ENCODE measurements at places on chromosomes 16 and 17.

GRCh38 chr16:69107316-69107962 lies 2.0 kb downstream of the HAS3 start:
- no peak for DNase-seq

GRCh38 chr17:79072544-79072943 lies 2.1 kb upstream of the ENGASE start:
- no peak for DNase-seq

GRCh38 chr16:66150698-66151482 lies 215.6 kb upstream of the CDH5 start:
- DNase-seq: no peak

DNA sequence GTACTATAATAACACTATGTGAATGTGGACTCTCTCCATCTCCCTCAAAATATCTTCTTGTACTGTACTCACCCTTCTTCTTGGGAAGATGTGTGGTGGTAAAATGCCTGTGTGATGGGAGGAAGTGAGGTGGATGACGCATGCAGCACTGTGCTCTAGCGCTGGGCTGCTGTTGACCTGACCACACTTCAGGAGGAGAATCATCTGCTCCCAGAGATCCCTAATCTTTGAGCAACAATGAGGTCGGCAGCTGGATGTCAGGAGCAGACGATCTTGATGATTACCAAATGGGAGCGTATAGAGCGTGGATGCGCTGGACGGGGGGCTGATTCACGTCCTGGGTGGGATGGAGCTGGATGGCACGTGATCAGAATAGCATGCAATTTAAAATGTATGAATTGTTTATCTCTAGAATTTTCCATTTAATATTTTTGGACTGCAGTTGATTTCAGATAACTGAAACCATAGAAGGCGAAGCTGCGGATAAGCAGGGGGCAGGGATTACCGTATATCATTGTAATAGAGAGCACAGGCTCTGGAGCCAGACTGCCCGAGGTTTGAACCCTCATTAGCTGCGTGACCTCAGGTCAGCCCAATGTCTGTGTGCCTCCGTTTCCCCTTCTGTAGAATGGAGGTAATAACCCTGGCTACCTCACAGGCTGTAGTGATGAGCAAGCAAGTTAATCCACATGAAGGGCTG lies 23.7 kb upstream of the CYLD start:
- DNase-seq: no peak

DNA sequence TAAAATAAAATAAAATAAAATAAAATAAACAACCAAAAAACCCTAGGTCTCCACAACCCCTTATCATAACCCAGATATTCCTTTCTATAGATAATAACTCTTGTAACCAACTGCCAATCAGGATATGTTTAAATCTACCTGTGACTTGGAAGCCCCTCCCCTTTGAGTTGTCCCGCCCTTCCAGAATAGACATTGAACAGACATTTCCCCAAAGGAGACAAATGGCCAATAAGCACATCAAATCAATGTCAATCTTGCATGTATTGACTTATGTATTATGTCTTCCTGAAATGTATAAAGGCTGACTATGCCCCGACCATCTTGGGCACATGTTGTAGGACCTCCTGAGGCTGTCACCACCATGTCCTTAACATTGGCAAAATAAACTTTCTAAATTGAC lies 1.5 kb upstream of the MAPK7 start:
- DNase-seq: peak; percentile 66

DNA sequence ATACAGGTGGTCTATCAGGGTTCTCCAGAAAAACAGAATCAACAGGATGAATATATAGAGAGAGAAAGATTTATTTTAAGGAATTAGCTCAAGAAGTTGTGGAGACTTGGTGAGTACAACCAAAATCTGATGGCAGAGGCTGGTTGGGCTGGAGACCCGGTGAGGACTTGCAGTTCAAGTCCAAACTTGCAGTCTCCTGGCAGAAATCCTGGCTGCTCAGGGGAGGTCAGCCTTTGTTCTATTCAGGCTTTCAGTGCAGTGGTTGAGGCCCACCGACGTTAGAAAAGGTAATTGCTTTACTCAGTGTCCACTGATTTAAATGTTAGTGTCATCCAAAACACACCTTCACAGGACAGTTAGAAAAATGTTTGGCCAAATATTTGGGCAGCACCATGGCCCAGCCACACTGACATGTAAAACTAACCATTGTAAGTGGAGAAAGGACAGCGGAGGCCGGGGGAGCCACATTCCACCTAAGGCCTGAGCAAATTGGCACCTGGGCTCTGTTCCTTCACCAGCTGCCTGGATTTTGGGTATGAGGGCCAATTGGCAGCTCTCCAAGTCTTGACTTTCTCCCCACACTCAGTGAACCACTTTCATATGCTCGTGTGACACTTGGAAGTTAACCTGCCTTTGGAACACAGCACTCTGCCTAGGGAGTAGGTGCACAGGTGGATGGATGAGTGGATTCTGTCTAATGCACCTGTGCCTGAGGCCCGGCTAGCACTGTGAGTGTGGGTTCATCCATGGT lies 54.7 kb downstream of the CACNG5 start:
- no peak for DNase-seq

DNA sequence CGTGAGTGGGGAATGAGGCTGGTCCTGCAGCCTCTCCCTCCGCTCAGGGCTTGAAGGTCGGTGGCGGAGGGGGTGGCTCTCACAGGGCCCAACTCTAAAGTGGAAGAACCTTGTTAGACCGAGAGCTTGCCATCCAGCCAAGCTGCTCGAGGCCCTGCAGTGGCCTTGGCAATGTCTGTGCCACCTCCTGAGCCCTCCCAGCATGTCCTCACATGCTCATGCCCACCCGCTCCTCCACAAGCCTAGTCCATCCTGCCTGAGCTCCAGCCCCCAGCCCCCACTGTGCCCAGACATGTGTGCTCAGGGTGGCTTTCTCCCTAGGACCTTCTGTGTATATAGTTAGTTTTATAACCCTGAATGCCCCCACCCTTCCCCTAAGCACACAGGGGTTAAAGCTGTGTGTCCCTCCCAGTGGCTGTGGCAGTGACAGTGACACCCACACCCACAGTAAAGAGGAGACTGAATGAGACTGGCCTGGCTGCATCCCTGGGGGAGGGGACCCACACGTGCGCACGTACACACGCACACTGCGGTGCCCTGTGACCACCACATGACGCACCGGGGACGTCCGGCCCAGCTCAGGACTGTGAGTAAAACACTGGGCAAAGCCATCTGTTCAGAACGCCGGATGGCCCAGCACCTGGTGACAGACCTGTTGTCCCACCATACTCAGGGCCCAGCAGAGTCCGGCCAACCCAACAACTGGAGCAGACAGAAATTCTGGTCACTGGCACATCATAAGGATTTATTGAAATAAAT lies 15.6 kb downstream of the PDK2 start:
- no peak for DNase-seq

DNA sequence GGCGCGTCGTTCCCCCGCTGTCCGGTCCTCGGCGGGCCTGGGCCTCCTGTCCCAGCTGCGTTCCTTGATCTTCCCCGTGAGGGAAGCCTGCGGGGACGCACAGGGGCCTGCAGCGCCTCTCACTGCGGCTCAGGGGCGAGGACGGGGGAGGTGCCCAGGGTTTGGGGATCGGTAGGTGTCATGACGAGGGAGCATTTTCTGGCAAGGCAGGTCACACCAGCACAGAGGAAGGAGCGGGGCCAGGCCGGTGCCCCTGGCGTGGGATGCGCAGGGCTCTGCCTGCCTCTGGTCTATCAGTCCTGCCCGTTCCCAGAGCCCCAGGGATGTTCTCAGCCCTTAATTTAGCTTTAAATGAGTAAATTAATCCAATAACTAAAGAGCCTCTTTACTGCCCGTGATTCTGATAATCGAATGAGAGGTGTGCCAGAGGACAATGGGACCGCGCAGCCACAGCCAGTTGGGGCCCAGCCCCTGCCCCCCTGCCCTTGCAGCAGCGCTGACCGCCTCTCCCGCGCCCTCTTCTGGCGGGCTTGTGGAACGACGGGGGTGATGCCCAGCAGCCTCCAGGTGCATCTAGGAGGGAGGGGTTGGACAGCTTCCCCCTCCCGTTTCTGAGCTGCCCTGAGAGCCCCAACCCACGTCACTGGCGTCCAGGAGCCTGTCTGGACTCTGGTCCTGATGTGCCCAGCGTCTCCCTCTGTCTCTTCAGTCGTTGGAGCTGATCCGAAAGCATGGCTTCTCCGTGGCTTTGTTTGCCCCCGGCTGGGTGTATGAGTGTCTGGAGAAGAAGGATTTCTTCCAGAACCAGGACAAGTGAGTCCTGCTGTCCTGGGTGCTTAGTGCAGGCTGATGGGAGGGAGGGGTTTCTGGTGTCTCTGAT lies 7.9 kb downstream of the ENGASE start:
- peak; percentile 13 for DNase-seq

DNA sequence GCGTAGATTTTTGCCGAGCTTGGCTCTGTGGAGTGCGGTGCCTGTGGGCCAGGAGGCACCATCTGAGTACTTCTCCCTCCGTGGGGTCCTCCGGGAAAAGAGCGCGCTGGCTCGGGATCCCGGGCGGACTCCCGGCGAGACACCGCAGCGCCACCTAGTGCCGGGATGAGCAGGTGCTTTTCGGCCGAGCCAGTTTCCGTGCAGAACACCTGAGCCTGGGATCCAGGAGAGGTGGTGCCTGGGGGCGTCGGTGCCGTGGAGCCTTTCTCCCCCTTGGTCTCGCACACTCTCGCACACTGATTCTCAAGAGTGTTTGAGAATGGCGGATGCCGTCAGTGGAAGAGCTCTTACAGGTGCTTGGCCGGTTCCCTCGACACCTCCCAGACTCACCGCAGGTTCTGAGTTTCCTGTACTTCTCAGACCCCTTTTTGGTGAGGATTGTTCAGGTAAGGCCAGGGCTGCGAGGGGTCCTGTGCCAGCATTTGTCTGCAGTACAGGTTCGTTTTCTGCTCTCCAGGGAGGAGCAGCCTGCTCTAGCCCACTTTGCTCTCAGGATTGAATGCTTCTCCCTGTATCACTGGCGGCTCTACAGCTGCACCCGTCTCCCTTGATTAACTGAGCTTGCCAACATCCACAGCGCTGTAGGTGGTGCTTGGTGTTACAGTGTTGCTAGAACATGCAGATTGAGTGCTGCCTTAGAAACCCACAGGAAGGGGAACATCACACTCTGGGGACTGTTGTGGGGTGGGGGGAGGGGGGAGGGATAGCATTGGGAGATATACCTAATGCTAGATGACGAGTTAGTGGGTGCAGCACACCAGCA lies 23.3 kb downstream of the TBCD start:
- DNase-seq: peak; percentile 43

GRCh38 chr17:81251709-81252301 lies 12.7 kb downstream of the NDUFAF8 start:
- DNase-seq: peak; percentile 76

DNA sequence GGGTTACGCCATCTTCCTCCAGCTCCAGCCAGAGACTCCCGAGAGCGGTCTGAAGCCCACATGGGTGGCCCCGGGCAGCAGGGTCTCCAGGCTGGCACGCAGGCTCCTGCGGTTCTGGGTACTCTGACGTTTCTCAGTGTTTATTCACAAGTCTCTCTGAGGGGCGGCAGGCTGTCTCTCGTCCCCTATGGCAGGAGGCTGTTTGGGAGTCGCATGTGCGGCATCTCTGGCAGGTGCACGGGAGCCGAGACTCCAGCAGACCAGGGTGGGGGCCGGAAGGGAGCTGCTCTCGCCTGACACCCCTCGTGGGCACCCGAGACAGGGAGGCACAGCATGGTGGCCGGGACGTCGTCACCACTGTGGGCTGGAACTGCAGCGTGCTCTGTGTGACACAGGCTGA lies 48.1 kb downstream of the ZNF778 start:
- DNase-seq: no peak

GRCh38 chr17:82647593-82648164 lies 565 bp downstream of the WDR45B start:
- no peak for DNase-seq

- no peak for DNase-seq
Measured at GRCh38 chr16:79001156-79001967, 599.2 kb downstream of the MAF start.

DNA sequence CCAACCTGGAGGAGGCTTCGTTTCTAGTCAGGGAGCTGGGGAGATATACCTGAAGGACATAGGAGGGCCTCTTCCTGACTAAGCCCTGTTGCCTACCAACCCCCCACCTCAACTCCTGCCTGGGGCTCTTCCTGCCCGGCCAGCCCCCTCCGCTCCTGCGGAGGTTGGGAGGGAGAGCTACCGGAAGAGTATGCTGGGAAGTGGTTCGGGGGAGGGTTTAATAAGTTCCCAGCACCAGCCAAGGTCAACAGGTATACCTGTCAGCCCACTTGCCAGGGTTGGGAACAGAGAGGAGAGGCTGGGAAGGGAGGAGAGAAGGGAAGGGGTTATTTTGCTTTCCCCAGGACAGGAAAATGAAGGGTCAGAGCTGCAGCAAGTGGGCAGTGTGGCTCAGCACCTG lies 4.7 kb downstream of the PPP1R1B start:
- no peak for DNase-seq

DNA sequence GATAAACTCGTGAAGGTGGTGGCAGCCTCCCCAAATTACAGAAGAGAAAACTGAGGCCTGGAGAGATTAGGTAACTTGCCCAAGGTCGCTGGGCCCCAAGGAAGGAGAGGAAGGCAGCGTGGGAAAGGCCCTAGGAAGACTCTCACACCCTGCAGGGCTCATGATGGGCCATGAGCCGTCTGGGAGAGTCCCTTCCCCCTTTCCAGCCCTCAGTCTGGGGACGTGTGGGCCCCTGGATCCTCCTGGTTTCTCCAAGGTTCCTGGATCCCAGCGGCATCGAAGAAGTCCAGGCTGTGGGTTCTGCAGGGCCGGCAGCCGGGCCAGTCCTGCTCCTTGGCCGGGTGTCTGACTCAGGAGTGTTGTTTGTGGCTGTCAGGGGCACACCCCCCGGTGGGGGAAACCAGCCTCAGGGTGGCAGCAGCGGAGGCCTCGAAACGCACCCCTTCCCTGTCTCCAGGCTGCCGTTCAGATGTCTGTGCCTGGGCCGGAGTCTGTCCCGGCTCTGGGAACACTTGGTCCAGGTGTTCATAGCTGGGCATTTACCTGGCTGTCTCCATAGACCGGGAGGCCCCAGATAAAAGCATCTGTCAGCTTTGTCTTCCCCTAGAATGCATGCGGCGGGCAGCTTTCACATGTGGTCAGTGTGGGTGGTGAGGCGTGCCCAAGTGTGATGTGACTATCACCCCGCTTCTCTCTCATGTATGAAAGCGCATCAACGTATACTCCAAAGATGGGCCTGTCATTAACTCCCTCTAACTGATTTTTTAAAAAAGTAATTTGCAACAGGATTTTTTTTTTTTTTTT lies 3.7 kb upstream of the RAP1GAP2 start:
- DNase-seq: no peak

DNA sequence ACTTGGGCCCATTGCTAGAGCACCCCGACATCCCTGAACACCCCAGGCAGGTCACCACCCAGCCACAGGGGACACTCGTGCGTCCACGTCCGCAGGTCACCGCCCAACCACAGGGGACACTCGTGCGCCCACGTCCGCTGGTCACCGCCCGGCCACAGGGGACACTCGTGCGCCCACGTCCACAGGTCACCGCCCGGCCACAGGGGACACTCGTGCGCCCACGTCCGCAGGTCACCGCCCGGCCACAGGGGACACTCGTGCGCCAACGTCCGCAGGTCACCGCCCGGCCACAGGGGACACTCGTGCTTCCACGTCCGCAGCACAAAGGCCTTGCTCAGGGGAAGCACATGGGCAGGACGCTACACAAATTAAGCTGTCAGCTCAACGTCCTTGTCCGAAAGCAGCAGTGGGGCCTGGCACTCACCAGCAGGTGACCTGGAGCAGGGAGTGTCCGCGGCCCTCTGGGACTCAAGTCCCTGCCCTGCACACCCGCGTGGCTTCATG lies 17.7 kb downstream of the GALNS start:
- DNase-seq: no peak

GRCh38 chr17:56231693-56232092 lies 78.4 kb downstream of the ANKFN1 start:
- no peak for DNase-seq

- DNase-seq: no peak
Measured at GRCh38 chr17:22459953-22460350, 767.6 kb downstream of the KCNJ18 start.

- DNase-seq: no peak
Measured at GRCh38 chr17:76123749-76124581, 17.1 kb downstream of the FOXJ1 start.

All from NCI-H748 treated with DMSO at 0.1 percent for 48 hours (cell line).